SJCRH30 (cell line): ENCODE measurements at places on chromosomes 16 and 17. TPM values are rescaled to one million over a fixed set of nuclear protein-coding genes. Genes with fewer than 3 reads are reported as not detected.

SLC5A11 gene
- 0.06 and 0.25 TPM in 2 replicates for total RNA-seq

SLFN5 gene
- total RNA-seq, result 1.5 and 2.5 TPM in 2 replicates

CPHXL2 gene
- not detected in 2 replicates for total RNA-seq

ABCA10 gene
- not detected in 2 replicates for total RNA-seq

PRR15L gene
- total RNA-seq, result not detected in 2 replicates

MT1M gene
- total RNA-seq, result not detected in 2 replicates

METTL2A gene
- 30.1 and 33.8 TPM in 2 replicates for total RNA-seq

HES7 gene
- 0.79 and 0.91 TPM in 2 replicates for total RNA-seq
